NCI-H1105 (cell line): ENCODE measurements at places on chromosomes 4 and X.

DNA sequence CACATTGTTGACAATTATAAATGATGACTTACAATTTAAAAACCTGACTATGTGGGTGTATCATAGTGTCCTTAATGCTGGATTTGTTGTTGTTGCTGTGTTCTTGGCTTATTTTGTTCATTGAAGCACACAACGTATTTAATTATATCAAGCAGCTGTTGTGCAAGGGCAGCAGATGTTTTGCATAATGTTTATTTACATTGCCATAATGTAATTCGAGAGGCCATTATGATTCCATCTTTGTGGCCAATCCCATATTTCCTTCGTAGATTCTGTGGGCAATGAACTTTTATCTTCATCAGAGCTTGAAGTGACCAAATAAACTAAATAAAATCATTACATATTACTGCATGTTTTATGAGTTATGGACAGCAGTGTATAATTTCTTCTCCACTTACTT is 422.6 kb upstream of the GALNTL6 start:
- peak; percentile 69 for DNase-seq

GRCh38 chr4:93633721-93634120 is 194.8 kb upstream of the ATOH1 start:
- no peak for DNase-seq

GRCh38 chr4:53004497-53005148 is 142.5 kb downstream of the RASL11B start:
- DNase-seq, result no peak

DNA sequence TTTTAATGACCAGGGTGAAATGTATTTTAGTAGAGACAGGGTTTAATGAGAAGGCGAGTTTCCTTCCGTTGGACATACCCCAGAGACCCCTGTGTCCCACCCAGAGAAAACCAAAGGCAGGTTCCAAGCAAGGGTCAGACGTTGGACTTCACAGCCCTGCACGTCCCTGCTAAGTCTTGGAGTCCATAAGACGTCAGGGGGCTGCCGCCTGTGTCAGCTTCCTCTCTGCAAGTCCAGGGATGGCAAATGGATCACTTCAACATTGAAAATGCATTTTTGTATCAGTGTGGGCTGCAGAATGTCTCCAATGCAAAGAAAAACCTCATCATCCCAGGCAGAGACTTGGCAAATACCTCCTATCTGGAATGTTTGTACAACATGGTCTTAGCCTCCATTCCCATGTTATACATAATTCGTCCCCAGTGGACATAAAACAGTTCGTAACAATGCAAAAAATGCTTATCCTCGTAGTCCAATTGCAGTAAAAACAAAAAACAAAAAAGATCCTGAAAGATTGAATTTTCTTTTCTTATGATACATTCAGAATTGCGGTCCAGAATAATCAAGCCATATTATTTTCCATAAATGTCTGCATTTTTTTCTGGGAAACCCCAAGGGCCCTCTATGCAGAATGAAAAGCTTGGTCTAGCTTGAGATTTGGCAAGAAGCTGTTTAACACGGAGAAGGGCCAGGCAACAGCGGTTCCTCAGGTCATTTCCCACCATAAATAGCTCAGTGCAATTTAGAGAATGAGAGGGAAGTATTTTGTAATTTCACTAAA is 190.9 kb downstream of the SHOX start:
- no peak for DNase-seq

- no peak for DNase-seq
These were observed 70.7 kb downstream of the REELD1 start for GRCh38 chr4:146285037-146285436.

DNA sequence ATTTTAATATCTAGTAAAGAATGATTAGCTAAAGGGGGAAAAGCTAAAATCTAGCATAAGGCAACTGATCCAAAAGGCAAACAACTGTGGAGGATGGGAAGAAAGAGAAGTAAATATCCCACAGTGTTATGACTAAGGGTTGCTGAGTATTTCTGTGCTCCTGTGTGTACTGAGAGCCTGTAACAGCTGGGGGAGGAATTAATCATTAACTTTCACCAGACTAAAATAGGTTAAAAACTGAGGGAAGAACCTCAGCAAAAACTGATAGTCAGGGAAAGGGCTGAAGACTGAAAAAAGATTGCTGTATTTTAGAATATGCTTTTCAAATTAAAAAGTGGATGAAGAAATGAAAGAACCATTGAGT is 365.9 kb downstream of the CXXC4 start:
- DNase-seq, result no peak

- DNase-seq, result no peak
These were observed 92.4 kb downstream of the PPP2R2C start for GRCh38 chr4:6379767-6380745.

GRCh38 chr4:96025011-96025410 is 185.1 kb downstream of the PDHA2 start:
- no peak for DNase-seq
